GM23248 (cell line): ENCODE measurements at places on chromosomes 16 and 17. TPM values are rescaled to one million over a fixed set of nuclear protein-coding genes. Genes with fewer than 3 reads are reported as not detected.
A peak's percentile ranks its signal among the peaks of the same experiment; 100 is the strongest.

- DNase-seq = peak; percentile 47
Measured at GRCh38 chr17:42107597-42108576, 4.6 kb downstream of the DHX58 start.

DNA sequence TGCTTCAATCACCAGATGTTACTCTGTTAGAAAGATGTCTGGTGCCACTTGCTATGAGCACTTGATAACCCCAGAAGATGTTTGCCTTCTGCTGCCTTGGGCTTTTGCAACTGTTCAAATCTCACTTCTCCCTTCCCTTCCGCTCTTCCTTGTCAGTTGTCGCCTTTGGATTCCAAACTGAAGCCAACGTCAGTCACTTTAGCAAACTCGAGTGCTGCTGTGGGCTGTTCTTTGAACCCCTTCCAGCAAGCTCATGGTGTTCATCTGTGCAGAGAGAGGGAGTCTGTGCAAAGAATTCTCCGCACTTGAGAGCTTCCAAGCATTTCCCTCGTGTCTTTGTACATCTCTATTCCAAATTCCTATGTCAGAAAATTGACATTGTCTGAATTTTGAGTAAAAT lies 879.4 kb downstream of the CDH11 start:
- DNase-seq = no peak

DNA sequence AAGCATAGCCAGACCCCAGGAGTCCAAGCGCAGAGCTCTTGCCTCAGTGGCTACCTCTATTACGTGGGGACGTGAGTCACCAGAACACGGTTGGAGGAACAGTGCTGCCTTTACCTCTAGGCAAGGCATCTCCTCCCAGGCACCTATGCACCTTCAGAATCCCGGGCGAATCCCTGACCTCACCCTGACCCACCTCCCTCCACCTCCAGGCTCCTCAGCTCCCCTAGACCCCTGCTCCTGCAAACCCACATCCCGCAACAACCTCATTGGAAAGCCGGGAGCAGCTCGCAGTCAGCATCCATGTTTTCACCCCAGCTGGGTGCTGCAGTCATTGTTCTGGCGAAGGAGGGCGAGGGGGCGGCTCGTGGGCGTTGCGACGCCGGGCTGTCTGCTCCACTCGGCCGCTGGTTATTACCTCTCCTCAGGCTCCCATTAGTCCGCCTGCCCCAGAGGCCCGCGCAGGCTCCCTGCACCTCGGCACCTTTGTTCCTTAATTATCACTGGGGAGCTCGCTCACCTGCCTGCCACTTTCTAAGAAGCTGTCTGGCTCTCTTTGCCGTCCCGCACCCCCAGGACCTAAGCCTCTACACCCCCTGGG lies 24.6 kb upstream of the DLX4 start:
- no peak for DNase-seq

KCNG4 gene
- not detected in 2 replicates for total RNA-seq

STH gene
- not detected in 2 replicates for total RNA-seq

METTL2A gene
- 13.2 and 22.4 TPM in 2 replicates for total RNA-seq
